Stimulated activated CD4-positive, alpha-beta T cell treated with anti-CD3 and anti-CD28 coated beads, Interleukin-1b, Interleukin-23, amount 100 ng/mL, for 1 hour (primary cell): ENCODE measurements at places on chromosomes 5 and 9.

- no peak for DNase-seq
Observed at GRCh38 chr5:17415321-17415758, 82.7 kb upstream of the TAF11L2 start.

DNA sequence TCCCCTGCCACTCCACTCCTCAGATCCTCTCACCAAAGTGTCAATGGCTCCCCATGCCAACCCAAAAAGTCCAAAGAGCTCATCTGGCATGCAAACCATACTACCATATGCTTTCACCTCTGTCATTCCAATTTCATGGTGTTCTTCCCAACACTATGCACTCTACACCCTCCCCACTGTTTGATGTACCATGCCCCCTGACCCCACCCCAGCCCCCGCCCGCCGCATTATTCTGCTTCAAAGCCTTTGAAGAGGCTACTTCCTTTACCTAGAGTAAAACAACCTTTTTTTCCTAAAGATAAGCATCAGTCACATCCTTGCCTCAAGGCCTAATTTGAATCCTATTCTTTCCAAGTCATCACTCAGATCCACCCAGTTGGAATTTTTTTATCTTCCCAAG, 226.3 kb downstream of the DEPDC1B start:
- no peak for DNase-seq

DNA sequence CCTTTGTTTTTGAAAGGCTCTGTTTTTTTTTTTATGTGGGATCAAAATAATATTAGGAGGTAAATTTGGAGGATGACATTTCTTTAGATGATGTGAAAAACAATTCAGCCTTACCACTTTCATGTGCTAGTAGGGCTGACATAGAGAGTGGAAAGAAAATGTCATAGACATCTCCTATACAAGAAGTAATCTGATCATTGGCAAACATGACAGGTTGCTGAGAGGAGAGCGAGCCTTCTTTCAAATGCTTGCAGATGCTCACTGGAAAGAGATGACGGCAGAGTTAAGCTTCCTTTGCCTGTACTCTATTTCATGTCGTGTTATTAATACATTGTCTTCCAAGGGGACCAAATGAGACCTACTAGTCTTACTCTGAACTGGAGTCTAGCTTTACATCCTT, 160.1 kb upstream of the DAP start:
- DNase-seq = no peak

DNA sequence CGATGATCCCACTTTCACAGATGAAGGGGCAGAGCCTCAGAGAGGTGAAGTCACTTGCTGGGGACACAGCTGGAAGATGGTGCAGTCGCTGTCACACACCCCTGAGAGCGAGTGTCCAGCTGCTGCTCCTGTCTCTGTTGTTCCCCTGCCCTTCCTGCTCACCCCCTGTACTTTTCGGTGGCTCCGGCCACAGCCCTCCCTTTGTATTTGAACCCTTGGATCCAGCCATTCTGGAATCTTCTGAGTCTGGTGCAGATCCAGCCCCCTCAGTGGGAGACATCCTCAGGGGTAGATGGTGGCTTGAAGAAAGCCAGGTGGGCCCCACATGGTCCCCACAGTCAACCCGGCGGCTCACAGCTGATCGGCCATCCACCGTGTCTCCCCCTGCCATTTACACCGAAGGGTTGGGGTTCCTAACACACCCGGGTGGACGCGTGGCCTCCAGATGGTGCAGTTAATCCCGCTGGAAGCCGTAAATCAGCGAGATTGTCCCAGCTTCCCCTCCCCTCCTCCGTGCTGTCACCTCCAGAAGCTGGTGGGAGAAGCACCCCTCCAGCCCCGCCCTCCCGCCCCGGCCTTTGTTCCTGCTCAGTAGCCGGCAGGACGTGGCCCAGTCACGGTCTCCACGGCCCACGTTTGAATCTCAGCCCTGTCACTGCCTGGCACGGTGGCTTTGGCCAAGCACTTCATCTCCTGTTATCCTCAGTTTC, 204.8 kb downstream of the C9orf50 start:
- no peak for DNase-seq

DNA sequence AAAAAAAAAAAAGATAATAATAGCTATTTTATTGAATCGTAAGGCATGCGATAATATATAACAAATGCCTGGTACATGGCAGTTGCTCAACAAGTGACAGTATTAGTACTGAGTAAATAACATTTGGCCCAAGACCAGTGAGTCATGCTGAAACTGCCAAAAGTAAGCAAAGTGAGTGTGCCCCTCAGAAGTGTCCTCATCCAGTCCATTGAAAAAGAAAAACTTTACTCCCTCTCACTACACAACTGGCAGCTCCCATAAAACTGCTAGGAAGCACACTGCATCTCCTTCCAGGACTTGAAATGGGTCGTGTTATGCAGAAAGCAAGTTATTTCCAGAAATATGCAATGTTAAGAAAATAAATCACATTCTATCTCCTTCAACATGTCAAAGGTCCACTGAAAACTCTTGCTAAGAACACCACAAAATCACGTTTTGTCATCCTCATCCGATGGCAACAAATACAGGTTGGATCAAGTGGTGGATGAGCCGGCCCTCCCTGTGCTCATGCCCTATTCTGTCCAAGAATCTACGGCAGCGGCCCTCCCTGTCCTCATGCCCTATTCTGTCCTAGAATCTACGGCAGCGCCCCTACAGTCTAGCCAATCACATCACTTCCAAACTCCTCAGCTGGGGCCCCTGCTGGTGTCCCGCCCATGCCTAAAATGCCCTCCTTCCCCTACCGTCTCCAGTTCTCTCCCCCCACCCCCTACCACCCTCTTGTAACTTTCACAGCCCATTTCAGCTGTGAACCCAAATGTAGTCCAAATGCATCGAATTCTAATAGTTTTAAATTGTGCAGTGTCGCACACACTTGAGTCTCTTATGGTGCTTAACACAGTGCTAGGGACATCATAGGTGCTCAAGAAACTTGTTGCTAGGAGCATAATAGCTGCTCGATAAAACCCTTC, 12.5 kb downstream of the PTCH1 start:
- DNase-seq = no peak

DNA sequence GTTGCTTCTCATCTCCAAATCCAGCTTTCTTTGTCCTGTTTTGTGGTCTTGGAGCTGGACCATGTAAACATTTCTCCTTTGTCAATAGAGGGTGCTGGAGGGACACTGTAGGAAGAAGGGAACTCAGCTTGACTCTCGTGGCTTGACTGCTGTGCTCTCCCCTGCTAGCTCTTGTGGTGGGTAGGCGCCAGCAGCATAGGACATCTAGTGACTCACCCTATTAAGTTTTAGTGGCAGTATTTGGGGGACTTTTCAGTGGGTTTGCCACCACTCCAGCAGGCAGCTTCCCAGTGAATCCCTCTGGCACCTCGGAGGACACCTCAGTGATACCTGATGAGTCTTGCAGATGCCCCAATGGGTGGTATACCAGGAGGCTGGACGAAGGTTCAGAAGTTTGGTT, 97.8 kb downstream of the TSSK1B start:
- no peak for DNase-seq

- no peak for DNase-seq
Observed at GRCh38 chr9:15349892-15350761, 43.1 kb upstream of the TTC39B start.

- DNase-seq = no peak
Observed at GRCh38 chr5:175738126-175738525, 80.3 kb downstream of the HRH2 start.

DNA sequence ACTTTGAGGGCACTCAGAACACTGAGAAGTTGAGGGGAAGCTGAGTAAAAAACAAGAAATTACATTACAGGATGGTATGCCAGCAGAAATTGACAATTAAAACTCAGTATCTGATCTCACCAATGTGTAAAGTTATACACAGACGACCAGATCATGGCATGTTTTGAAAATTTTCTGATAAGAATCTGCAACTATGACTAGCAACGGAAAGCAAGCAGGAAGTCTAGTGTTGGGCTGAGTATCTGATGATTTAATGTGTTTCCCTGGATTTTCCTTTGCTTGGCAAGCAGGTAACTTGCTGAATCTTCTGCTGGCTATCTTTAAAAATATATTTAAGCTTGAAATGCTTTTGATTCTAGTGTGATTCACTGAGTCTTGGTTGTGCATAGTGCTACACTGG, 5.2 kb upstream of the GCNT4 start:
- DNase-seq = no peak

DNA sequence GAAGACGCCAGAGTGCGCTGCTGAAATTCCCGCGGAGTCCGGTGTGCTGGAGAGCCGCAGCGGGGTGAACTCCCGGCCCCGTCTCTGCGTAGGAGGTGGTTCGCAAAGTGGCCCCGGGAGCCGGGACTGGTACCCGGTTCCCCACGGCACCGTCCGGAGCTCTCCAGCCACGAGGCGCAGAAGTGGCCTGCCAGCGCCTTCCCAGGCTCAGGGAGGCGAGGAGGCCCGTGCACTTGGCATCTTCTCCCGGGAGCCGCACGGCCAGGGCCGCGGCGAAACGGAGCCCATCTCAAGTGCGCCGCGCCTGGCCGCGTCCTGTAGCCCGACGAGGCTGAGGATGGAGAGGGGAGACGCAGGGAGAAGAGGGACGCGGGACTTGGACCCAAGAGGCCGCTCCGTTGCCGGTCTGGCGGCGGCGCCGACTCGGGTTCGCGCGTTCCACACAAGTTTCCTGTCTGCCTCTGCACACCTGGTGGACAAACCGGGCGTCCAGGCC, 1.1 kb upstream of the IRX1 start:
- DNase-seq = no peak
